ENCODE measurements at places on chromosomes 3 and 15.

DNA sequence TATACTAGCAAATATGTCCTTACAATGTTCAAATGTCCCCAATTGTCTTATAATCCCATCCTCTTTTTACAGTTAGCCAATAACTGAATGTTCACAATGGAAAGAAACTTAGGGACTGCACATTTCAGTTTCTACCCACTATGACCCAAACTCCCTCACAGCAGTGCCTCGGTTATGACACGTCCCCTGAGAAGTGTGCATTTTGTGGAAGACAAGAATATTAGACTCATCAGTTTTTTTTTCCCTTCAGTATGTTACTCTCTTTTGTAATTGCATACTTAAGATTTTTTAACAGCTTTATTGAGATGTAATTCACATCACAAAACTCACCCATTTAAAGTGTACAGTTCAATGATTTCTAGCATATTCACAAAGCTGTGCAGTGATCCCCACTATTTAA is 64.8 kb downstream of the IGF2BP2 start:
- no peak for DNase-seq

DNA sequence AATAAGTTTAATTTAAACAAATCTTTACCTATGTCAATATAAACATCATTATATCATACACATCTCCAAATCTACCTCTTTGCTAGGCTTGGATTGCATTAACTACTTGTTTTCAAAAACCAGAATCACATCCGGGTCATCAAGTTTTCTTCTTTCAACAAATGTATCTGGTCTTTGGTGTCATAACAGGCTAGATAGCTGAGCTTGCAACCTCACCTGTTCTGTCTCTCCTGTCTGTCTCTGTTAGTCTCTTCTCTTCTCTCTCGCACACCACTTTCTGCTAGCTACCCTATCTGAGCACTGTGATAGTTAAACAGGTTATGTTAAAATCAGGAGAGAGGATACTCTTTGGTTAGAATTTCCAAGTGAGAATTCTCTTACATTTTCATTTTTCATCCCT is 6.7 kb downstream of the FOXB1 start:
- DNase-seq = no peak

DNA sequence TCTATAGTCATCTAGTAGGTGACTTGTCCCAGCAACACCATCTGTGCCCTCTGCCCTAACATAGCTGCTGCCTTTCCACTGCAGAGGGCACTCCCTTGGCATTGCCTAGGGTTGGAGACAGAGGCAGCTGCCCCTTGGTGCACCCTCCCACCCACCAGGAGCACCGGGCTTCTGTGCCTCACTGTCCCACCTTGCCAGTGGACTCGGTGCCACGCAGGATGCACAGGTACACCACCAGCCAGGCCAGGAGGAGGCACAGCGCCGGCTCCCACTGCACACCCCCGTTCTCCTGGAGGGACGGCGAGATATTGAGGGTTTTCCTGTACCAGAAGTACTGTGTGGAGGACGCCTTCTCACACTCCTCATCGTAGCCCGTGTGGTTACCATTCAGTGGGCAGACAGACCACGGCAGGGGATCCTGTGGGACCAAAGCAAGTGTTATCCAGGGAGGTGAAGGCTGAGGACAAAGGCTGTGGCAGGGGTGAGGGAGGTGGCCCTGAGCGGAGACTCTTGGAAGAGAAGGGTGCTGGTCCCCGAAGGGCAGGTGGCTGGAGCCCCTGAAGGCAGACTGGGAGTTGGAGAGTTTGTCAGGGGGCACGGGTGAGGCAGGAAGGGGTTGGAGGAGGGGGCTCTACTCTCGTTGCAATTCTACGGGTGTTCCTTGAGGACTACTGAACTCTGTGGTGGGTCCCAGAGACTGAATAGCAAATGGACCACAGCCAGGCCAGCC is 20.6 kb downstream of the SLC6A20 start:
- no peak for DNase-seq

- no peak for DNase-seq
Measured at GRCh38 chr3:167671878-167672427, 18.2 kb upstream of the WDR49 start.

DNA sequence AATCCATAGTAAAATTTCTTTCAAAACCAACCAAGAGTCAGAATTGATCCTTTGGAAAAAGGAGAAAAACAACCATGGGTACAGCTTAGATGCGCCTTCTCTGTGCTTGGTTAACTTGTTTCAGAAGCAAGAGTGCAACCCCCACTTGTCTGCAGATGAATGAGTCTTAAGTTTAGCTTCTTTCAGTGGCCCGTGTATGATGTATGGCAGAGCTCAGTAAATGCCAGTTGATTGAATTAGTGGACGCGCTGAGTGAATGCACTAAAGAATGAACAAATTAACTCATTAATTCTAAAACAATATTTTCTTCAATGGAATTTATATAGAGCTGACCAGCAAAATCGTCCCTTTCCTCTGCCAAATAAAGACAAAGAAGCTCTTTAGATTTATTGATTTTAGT is 67.0 kb upstream of the ARHGEF3 start:
- no peak for DNase-seq

GRCh38 chr3:148789146-148789545 is 38.5 kb upstream of the CPB1 start:
- DNase-seq = no peak

DNA sequence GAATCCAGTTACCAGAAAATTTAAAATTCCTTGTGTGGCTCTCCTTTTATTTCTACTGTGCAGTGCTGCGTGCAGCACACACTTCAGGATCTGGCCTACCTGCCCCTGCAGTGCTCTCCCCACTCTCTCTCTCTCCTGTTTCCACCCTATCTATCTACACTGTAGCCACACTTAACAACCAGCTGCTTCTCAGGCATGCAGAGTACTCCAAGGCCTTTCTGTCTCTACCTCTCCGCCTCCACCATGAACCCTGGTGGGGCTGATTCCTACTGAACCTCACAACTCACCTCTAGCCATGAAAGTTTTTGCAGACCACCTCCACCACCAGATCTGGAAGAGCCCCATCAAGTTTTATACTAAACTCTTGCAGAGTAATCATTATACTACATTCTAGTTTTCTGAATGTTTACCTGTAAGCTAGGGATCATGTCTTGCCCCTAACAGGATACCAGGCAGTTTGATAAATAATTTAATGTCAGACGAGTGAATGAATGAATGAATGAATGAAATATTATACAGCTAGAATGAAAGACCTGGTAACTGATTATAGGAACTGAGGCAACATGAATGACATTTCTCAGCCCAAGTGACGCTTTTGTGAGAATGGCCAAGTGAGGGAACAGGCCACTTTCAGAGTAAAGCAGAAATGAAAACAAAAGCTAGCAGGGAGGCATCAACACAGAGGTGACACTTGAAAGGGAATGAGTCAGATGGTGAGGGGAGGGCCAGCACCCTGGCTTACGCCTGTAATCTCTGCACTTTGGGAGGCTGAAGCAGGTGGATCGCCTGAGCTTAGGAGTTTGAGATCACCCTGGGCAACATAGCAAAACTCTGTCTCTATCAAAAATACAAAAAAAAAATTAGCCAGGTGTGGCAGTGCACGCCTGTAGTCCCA is 363.5 kb downstream of the FOXP1 start:
- no peak for DNase-seq

DNA sequence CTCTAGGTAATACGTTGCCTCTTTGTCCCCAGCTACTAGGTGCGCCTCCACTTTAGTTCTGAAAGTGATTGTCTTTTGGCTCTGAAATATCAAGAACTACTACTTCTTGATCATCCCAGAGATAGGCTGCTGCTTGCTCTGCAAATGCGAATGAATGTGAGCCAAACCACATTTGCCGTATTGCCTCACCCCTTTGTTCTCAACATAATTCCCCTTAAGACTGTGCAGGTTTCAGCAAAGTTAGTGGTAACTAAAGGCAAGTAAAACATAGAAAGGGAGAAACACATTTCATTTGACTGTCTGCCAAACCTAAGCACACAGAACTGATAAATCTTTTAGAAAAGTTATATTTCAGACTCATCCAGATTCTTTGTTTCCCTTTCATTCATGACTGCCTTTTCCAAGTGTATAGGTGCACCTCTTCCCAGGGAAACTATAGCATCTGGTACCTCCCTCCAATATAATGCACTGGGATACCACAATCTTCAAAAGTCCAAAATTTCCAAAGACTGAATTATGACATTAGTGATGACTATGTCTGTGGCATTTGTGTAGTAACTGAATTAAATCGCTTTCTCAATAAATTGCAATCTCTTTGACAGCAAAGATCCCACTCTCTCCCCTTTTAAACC is 720.6 kb upstream of the CBLB start:
- DNase-seq = no peak

DNA sequence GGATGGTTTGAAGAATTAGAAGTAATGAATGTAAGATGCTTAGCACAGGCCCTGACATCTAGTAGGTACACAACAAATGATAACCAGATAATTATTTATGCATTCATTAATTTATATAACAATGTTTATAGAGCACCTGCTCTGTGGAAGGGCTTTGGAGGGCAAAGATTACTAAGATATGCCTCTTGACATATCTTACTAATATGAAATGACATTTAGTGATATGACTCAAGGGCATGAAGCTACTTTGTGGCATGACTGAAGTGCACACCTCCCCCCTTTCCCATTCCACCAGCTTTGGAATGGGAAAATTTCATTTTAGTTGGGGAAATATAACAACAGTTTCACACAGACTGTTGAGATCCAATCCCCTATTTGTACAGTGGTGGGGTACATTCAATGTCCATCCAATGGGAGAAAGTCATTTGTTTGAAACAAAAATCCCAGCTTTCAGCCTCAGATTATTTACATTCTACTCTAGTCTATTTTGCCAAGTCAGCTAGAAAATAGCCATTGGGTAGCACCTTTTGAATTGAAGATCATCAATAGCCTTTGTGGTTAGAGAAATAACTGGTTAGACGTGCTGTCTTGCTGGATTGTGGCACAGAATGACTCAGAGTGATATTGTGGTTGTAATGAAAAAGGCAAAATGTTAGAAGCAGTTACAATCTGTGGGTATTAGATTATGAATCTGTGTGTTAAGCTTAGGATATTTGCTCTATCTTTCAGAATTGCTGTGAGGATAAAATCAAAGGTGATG is 72.9 kb downstream of the MOBP start:
- no peak for DNase-seq

DNA sequence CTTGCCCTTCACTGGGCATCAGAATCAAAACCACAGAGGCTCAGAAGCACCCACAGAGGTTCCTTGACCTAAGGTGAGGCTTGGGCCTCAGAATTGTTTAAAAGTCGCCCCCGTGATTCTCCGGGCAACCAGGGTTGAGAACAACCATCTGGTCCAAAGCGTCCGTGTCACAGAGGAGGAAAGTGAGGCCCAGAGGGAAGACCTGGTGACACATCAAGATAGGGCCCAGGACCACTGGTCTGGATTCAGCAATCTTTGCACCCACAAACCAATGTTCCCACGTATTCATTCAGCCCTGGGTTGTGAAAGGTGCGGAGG is 272.6 kb downstream of the UACA start:
- no peak for DNase-seq

DNA sequence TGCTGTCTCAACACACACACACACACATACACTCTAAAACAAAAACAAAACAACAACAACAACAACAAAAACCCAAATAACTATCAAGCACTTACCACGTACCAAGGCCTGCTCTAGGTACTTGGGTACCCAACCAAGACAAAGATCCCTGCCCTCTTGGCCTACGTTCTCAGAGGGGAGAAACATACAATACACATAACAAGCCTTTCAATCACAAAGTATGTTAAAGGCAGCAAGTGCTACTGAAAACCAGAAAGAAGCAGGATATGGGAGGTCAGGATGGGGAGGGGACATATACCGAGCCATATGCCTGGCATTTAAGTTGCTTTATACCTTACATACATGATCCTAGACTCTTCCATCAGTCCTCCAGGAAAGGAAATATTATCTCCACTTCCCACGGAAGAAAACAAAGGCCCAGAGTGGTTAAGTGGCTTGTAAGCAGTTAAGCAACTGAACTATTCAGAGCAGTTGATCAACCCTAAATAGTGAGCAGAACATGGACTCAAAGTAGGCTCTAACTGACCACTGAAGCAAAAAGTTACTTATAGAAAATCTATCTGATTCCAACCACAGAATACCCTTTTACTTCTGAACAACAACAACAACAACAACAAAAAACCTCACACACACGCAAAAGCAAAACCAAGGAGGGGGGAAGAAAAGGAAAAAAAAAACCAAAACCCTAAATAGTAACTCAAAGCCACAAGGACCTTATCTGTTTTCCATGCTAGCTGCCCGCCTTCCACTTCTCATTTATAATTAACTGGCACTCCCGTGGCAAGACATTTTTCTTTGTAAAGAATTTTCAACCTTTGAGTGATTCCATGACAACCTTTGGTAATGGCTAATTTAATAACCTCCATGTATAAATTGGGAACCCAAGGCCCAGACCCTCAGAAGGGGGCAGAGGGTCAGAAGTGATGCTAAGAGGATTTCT is 21.0 kb downstream of the PRICKLE2 start:
- no peak for DNase-seq

DNA sequence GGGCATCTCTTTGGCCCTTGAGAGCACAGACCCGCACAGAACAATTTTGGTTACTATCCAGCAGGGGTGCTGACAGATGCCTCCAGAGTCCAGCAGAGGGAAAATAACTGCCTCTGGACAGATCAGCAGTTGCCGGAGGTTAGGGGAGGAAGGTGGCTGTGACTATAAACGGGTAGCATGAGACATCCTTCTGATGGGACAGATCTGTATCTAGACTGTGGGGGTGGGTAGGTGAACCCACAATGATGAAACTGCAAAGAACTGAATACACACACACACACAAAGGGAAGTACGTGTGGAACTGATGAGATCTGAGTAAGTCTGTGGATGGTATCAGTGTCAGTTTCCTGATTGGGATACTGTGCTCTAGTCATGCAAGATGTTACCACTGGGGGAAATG is 21.2 kb downstream of the ADAMTS7 start:
- no peak for DNase-seq

DNA sequence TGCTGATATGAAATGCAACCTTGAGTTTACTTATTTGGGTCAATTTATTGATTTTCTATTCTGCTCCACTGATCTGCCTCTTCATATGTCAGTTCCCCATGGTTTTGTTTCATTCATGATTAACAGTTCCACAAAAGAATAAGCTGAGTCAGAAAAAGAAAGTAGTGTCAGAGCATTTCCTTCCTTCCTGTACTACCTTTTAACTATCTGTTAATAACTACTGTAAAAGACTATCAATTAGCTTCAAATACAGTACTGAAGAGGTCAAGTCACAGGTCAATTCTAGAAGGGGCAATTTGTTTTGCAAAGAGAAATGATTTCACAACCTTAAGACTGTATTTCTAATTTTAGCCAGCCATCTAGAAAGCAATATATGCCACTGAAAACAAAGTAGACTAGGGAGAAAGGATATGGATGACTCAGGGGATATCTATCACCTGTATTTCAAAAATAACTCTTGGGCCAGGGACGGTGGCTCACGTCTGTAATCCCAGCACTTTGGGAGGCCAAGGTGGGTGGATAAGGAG is 129.5 kb downstream of the TFDP2 start:
- no peak for DNase-seq

DNA sequence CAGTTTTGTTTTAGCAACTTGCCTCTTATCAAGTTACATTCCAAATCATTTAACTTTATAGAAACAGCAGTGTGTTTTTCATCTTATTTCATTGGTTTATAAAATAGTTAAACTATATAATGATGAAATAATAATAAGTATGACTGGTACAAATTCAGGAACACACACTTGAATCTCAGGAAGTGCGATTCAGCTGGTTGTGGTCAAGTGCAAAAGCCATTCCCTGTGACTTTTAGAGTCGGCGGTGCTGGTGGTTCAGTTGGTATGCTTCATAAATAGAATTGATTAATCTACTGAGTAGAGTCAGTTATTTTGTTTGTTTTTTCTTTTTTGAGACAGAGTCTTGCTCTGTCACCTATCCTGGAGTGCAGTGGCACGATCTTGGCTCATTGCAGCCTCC is 22.7 kb downstream of the SACM1L start:
- no peak for DNase-seq

Data from kidney (tissue), 22 donors.